Activated T-helper 1 cell treated with anti-CD3 and anti-CD28 coated beads, Interleukin-2, amount 50 U/mL, for 16 hours (primary cell): ENCODE measurements at places on chromosomes 6 and 20.

- no peak for DNase-seq
These were observed 113.1 kb upstream of the ZNF217 start for GRCh38 chr20:53706466-53707370.

DNA sequence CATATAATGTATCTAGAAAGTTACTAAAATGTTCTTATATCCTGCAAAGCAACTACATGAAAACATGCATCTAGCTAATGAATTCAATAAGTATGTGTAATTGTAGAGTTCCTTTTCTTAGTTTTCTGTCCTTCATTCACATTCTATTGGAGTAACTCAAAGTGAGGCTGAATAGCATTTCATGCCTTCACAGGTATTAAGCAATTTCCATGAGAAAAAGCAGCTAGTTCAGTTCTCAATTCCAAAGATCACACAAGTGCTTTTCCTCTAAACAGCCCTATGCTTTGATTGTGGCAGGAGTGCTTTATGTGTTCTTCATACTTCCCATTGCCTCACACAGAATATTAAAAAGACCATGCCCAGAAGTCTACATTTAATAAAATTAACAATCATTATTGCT, 274.9 kb downstream of the RFPL4B start:
- no peak for DNase-seq

DNA sequence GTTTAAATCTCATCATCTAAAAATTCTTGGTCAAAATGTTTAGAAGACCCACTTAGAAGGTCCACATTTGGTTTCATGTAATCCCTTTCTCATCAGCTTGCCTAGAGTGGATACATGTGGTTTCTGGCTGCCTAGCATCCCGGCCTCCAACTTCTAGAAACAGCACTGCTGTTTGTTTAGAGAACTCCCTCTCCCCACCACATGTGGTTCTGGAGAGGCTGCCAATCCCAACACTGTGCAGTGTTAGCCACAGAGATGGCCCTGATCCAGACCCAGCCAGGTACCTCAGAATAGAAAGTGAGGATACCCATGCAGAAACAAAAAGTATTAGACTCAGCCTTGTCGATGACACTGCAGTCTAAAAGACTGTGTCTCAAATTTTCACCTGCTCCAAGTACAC, 241.8 kb downstream of the BCKDHB start:
- DNase-seq = no peak

GRCh38 chr6:47634210-47635047, 64.0 kb upstream of the ADGRF4 start:
- DNase-seq = no peak

DNA sequence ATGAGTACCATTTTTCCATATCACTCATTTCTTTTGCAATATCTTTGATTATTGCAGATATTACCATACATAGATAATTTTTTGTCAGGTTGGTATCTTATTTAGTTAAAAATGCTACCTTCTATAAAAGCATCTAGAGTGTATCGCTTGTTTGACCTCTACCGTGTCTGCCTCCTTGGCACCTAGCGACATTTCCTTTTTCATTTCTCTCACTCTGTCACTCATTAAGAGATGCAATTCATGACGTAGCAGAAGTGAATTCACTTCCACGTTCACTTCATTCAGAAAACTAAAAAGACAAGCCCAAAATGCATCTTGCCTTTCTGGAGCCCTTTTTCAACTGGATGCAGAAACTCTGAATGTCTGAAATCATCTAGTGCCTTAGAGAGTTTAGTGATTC, 172.9 kb downstream of the MMS22L start:
- DNase-seq = no peak

- DNase-seq = no peak
These were observed 9.0 kb downstream of the VPS16 start for GRCh38 chr20:2849529-2849928.

DNA sequence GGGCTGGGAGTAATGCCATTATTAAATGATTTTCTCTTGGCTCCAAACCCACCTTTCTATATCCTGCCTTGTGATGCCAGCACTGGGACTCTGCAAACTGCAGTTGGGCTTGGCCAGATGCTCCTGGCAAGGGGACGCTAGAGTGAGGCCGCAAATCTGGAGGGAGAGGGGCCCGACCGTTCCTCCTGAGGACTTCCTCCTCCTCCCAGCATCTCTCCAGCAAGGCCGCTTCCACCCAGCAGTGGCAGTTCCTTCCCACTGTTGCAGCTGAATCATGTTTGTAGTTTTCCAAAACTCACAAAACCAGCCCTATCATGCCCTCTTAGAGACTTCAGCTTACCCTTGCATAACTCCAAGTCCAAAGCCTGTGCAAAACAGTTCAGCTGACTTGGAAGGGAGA, 244.4 kb downstream of the FOXA2 start:
- no peak for DNase-seq

DNA sequence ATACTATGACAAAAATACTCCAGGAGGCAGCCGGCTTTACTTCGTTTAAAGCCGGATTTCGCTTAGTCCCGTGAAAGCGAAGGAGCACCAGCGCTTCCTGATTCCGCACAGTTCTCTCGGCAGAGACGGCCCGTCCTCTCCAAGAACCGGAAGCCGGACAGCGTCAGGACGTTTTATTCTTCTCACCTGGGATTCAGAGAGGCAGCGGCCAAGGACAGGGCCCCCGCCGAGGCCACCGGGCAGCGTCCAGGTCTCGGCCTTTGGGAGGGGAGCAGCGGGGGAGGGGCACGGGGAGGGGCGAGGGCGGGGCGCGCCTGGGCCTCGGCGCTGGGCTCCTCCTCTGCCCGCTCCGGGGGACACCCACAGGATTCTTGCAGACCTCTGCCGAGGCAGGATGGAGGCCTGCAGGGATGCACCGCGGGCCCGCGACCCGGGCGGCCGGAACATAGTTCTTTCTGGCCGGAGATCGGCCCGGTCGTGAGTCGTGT, 2.8 kb upstream of the DIDO1 start:
- peak; percentile 14 for DNase-seq
